ENCODE measurements at places on chromosomes 5 and 9.

GRCh38 chr5:160398806-160399205 lies 1.0 kb downstream of the FAM200C start:
- DNase-seq: no peak

GRCh38 chr9:130297371-130297770 lies 31.8 kb downstream of the HMCN2 start:
- DNase-seq: no peak

- no peak for DNase-seq
These were observed 7.5 kb upstream of the AKNA start for GRCh38 chr9:114395334-114395617.

DNA sequence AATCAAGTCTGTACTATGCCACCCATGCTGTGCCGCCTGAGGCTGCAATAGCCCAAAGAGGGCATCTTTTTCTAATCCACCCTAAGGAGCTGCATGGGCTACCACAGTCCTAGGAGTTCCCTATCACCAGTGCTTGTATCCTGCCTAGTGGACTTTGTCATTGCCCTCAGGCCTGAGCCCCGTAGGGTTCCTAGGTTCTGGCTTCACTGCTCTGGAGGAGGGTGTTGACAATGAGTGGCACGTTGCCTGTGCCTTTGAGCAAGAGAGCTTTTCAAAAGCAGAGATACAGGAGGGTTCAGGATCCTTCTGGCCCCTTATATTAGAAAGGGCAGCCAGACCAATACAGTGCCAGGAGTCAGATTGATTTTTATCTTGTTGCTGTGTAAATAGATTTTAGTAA lies 93.0 kb downstream of the PRDM6 start:
- DNase-seq: no peak

DNA sequence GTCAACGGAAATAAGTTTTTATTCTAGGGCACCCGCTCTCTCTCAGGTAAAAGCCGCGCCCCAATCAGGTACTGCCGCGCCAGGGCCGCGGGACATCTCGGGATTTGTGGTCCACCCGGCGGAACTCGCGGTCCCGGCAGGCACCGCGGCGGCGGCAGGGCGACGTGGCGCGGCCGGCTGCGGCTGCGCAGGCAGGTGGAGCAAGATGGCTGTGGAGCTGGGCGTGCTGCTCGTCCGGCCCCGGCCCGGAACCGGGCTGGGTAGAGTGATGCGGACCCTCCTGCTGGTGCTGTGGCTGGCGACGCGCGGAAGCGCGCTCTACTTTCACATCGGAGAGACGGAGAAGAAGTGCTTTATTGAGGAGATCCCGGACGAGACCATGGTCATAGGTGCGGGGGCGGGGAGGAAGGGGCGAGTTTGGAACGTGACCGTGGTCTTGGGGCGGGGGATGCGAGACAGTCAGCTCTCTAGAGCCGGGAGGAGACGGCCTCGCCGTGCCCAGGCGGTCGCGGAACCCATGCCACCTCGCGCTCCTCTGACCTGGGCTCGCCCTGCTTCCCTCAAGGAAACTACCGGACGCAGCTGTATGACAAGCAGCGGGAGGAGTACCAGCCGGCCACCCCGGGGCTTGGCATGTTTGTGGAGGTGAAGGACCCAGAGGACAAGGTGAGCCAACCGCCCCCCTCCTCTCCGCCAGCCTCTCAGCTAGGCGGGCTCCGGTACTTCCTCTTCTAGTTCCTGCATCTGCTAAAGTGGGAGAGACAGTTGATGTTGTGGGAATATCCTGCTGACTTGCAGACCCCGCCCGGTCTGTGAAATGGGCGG lies at the start of gene TMED9:
Gene TMED9 (plus strand): TSS at position 194 of the 825 bp plus-strand sequence. CDS start 12 bp downstream, at position 206.
- DNase-seq: peak; percentile 85

DNA sequence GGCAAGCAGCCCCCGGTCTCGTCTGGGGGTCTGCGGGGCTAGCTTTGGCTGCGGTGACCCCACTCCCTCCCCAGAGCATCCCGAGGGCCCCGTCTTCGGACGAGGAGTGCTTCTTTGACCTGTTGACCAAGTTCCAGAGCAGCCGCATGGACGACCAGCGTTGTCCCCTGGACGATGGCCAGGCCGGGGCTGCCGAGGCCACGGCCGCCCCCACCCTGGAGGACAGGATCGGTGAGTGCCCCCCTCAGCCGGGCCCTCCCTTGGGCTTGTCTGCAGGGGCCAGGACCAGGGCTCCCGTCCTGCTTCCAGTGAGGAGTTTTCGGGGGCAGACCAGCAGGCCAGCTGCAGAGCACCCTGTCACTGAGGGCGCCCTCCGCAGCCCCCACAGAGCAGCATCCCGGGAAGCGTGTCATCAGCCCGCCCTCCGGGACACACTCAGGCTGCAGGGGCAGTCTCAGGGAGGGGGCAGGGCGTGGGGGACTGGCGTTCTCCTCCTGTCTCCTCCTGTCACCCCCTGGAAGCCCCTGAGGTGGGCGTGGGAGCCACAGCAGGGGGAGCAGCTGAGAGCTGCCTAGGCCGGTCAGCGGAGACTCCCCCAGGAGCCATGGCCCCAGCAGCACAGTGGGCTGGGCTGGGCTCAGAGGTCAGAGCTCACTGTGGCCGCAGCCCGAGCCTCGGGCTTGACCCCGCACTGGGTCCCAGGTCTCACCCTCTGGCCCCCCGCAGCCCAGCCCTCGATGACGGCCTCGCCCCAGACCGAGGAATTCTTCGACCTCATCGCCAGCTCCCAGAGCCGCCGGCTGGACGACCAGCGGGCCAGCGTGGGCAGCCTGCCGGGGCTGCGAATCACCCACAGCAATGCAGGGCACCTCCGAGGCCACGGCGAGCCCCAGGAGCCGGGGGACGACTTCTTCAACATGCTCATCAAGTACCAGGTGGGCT lies 7.7 kb downstream of the DNLZ start:
- DNase-seq: no peak

DNA sequence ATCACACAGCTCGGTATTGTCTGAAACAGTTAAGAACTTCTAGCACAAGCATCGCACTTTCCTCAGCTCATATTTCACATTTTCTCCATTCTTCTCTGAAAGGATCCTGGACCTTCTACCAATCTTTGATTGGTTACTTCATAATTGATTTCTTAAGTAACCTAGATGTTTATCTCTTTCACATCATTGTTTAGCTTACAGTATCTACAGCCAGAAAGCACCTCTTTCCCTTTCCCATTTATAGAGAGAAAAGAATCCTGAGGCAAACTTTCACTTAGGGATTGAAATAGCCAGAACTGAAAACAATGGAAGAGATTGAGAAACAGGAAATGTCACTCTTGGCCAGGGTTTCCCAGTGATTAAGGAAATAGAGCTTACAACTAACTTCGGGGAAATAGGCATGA lies 2.5 kb downstream of the IL33 start:
- no peak for DNase-seq

DNA sequence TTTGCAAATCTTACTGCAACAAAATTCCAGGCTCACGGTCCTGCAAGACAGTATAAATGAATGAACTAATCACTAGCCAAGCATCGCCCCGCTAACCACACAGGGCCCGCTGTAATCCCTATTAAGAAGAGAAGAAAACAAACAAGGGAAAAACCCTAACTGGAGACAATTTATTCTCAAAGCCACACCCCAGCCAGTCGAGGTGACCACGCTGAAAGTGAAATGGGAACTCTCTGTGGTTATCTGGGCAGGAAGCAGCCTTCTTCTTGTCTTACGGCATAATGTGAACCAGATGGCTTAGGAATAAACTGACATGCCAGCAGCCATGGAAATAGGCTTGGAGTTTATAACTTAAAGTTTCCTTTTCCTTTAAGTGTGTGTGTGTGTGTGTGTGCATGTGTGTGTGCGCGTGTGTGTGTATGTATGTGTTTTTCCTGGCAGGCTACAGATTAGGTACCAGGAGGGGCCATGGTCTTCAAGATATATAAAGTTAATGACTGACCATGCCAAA lies 120.2 kb downstream of the SEMA6A start:
- DNase-seq: no peak

DNA sequence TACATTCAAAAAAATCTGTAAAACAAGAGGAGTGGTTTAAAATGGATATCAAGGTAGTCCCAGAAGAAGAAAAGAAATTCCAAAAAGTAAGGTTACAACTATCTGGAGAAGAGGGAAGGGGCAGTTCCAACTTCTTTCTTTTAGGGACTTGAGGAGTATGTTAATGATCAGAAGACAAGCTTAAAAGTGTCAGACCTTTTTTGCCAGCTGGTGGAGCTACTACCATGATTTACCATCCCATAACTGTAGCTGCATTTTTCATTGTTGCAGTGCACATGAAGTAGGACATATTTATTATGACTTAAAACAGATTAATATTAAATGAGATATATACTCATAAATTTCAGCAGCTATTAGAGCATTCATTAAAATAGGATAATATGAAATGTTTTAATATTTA lies 158.5 kb upstream of the RGS7BP start:
- DNase-seq: no peak

DNA sequence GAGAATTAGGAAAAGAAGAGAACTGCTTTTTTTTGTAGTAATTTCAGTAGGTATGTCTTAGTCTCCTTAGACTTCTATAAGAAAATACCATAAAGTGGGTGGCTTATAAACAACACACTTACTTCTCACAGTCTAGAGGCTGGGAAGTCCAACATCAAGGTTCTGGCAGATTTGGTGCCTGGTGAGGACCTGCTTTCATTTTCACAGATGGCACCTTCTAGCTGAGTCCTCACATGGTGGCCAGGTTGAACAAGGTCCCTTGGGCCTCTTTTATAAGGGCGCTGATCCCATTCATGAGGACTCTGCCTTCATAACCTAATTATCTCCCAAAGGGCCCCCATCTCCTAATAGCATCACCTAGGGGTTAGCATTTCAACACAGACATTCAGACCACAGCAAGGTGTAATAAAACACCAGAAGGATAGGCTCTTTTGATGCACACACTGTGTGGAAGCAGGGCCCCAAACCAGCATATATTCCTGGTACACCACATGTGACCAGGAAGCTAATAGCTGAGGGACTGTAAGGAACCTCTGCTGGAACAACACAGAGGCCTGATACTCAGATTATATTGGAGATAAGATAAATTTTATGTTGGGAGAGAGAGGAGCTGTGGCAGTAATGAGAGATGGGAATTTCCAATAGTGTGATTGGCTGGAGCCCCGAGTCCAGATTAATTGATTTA lies 384.9 kb downstream of the RAB3C start:
- DNase-seq: no peak

DNA sequence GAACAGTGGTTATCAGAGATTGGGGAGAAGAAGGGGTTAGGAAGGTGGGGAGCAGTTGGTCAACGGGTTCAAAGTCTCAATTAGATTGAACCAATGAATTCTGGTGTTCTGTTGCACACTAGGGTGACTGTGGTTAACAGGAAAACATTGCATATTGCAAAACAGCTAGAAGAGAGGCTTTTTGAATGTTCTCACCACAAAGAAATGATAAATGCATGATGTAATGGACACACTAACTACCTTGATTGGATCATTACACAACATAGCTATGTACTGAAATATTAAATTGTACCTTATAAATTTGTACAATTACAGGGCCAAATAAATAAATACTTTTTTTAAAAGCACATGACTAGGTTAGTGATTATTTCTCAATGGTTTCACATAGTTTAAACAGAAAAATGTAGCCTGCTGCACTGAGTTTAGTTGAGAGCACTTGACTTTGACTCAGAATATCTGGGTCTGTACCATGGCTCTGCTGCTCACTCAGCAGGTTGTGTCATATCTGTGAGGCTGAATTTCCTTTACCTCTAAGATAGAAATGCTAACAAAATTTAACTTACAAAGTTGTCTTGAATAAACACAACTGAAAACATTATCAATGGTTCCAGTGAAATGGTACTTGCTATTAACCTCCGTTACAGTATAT lies 30.4 kb downstream of the NUDT12 start:
- DNase-seq: no peak

DNA sequence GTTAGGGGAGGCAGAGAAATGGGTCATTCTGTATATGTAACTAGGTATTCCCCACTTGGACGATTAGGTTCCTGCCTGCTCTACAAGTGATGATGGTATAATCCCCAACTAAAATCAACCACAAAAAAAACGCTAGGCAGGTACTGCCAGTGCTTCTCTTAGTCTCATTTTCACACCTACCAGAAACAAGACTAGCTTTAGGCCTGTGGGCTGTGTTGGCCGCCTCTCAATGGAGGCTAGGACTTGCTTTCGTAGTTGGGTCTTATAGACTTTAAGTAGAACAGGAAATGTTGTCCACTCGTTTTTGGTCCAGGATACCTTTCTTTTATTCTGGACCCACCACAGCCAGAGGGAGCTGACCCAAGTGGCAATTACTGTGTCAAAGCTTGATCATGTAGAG lies 111.8 kb downstream of the UNC13B start:
- no peak for DNase-seq

DNA sequence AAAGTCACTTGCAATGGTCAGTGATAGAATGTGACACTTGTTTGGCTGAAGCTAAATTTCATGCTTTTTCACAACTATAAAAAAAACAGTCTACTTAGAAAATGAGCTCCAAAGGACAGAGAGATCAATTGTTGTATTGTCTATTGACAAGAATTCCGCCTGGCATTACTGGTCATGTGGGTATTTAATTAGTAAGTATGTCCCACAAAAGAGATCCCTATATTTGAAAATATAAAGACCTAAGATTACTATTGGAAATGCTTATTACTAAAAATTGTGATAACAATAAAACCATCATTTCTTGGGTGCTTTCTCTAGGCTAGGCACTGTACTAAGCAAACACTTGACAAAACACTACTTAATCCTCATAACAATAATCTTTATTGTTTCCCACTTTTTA lies 745.2 kb upstream of the C9orf72 start:
- no peak for DNase-seq

GRCh38 chr9:108696156-108696555 lies 159.6 kb downstream of the ACTL7B start:
- no peak for DNase-seq

- DNase-seq: no peak
These were observed 113.9 kb upstream of the ADAMTSL1 start for GRCh38 chr9:18360005-18360404.

DNA sequence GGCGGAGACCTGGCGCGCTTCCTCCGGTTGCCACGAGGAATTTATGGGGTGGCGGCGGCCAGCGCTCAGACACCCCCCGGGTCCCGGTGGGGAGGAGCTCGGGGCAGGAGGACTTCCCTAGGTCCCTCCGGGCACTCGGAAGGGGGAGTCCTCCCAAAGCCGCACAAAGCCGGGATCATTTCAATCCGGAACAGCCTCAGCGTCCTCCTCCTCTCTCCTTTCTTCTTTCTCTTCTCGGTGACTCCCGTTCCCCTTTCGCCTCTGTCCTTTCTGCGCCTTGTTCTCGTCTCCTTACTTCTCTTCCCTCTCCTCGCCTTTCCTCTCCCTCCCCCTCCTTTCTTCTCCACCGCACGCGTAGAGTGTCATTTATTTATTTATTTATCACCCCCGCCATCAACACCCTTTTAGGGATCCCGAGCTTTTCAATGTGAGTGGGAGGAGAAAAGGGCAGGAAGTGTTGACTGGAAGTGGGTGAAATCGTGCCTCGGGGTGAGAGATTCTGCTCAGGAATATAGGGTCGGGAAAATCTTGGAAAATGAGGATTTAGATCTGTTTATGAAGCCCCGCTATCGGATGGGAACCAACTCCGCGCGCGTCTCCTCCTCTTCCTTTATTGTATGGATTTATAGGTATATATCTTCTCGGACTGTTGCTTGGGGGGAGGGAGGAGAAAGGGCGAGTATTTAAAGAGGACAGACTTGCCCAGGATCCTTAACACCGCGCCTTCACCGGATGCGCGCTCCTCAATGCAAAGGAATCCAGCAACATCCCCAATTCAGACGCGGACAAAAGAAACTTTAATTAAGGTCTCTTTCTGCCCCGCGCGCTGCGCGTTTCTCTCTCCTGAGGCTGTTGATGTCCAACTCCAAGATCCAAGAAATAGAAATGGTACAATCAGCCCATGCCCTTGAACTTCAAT lies 2.0 kb upstream of the ZNF462 start:
- no peak for DNase-seq

Data from activated CD4-positive, alpha-beta T cell treated with anti-CD3 and anti-CD28 coated beads, Interleukin-2, amount 50 U/mL, for 1 hour (primary cell).